ENCODE measurements at places on chromosomes 6 and 20.
A peak's percentile ranks its signal among the peaks of the same experiment; 100 is the strongest.

- peak; percentile 88 for DNase-seq
These were observed 3.3 kb upstream of the PRDM1 start for GRCh38 chr6:106082735-106083398.

DNA sequence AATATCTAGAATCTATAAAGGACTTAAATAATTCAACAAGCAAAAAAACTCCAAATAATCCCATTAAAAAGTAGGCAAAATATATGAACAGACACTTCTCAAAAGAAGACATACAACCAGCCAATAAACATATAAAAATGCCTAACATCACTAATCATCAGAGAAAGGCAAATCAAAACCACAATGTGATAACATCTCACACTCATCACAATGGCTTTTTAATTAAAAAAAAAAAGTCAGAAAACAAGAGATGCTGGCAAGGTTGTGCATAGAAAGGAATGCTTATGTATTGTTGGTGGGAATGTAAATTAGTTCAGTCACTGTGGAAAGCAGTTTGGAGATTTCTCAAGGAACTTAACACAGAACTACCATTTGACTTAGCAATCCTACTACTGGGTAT is 979.6 kb upstream of the MAP3K7 start:
- DNase-seq, result peak; percentile 6

GRCh38 chr20:24978513-24978912 is 14.0 kb downstream of the APMAP start:
- no peak for DNase-seq

DNA sequence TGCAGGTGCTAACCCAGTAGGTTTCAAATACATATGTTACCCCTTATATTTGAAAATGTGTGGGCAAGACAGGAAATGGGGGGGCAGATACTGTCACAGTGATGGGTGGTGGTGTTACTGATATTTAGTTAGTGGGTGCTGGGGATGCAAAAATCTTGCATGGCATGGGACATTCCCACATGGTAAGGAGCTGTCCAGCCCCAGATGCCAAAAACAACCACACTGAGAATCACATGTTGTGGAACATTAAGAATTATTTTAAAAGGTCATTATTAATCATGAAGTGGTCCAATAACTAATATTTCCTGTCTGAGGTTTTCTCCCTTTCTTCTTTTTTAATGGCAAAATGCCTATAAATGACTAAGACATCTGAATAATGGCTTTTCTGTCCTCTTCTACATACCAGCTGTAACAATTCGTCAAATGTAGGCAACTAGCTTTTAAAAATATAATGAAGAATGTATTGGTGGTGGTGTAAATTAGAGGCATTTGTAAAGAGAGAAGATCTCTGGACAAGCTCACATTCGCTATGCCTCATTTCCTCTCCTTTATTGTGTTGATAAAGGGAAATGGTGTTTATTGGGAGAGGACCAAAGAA is 57.3 kb upstream of the SLC35B3 start:
- DNase-seq, result peak; percentile 1

GRCh38 chr6:152356662-152357061 is 280.5 kb downstream of the SYNE1 start:
- peak; percentile 28 for DNase-seq

- DNase-seq, result peak; percentile 71
These were observed 29.5 kb downstream of the SNX5 start for GRCh38 chr20:17938871-17939619.
